Left hindlimb (tissue), 1 donor: ENCODE measurements at places on chromosomes 16 and 17.

- DNase-seq = no peak
Measured at GRCh38 chr16:67800338-67800926, 5.9 kb downstream of the RANBP10 start.

GRCh38 chr17:68461589-68461988 lies 4.3 kb upstream of the WIPI1 start:
- DNase-seq = no peak

DNA sequence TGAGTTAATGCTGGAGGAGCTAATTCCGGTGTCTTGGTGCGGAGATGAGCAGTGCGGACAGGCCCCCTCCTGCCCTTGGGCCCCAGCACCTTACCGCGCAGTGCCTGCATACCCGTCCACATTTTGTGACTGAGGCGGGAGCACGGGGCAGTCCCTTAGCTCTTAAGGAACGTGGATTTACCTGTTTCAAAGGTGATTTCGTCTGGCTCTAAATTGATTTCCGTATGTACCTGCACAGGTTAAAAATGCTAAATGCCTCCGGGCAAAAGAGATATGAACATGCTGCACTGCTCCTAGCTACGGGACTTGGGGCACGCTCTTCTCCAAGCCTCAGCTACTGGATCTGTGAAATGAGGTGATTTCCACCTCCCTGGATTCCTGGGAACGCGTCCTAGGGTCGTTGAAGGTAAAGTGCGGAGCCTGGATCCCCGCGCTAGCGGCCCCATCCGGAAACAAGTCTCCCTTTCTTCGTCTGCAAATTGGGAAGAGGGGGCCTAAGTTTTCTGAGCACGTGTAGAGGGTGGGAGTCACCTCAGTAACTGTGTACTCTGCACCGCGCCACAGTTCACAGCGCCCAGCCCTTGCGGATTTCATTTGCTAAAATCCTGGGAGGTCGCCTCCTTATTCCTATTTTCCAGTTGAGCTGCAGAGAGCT lies 669 bp upstream of the CRISPLD2 start:
- peak; percentile 13 for DNase-seq

DNA sequence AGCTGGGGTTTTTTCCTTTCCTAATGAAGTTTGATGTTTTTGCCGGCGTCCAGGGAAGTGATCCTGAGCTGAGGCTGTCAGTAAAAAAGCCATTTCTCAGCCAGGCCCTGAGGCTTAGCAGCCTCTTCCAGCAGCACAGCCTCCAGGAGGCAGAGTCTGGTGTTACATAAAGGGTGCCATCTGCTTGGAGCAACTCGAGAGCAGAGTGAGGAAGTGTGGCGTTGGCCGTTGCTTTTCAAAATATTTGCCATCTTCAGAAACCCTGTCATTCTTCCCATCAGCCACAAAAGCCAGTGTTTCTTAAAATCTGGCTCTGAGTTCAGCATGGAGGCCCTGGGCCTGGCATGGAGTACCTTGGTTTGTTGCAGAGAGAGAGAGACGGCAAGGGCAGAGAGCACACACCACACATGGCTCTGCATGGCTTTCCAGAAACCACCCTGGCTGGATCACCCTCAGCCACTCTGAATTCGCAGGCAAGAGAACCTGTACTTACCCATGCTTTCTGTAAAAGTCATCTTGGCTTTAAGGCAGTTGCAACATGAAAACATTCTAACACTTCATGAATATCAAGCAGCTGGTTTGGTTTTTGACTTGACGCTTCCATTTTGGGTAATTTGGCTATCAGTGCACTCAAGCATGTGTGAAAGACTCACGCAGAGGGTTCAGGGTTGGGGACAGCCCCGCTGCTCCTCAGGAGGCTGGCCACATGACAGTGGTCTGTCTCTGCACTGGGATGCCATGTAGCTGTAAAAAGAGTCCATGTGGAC lies 21.0 kb downstream of the PMM2 start:
- DNase-seq = no peak

- DNase-seq = no peak
Measured at GRCh38 chr16:66228792-66229191, 137.7 kb upstream of the CDH5 start.

DNA sequence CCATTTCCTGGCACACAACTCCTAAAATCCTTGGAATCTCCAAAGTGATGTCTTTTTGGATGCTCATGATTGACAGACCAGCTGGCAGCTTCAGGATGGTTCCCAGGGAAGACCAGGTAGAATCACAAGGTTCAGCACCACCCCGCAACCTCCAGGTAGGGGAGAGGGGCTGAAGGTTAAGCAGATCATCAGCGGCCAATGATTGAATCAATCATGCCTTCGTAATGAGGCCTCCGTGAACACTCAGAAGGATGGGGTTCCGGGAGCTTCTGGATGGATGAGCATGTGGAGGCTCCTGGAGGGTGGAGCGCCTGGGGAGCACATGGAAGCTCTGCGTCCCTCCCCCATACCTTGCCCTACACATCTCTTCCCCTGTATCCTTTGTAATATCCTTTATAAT lies 185.9 kb downstream of the SEC14L1 start:
- DNase-seq = no peak

DNA sequence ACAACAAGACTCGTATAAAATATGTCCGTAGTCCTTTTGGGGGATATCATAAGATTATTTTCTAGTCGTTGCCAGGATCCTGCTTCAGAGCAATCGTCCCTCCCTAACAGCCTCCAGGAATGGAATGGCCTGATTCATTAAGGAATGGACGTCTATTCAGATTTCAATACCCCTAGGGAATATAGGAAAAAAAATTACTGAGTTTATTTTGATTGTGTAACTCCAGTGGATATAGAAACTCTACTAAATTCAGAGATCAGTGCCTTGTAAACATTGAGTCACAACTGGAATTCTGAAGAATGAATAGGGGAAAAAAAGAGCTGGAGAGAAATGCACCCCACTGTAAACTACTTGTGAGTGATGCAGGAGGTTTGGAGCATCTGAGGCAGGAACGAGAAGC lies 1171.5 kb upstream of the GOT2 start:
- peak; percentile 30 for DNase-seq

DNA sequence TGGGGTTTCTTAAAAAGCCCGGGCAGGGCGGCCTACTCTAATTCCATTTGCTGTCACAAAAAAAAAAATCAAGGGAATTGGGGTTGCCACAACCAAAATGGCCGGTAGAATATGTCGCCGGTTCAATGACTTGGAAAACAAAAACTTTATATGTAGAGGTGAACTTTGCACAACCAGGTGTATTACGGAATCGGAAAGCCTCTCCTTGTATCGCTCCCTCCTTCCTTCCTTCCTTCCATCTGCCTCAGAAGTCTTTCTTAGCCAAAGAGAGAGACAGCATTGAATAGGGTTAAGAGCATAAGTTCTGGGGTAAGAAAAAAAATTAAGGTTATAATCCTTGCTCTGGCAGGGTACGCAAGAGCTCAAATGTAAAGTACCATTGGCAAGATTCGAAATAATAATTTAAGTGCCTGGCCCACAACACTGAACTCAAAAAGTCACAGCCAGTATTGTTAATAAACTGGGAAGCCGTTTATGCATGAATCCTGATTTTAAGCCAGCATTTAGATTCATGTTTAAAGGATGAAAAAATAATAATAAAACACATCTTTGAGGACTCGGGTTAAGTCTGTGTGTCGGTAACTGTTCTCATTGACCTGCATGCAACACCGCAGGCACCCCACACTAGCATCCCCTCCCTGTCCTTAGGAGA lies 522 bp upstream of the GLG1 start:
- no peak for DNase-seq

GRCh38 chr16:85291302-85292148 lies 179.3 kb upstream of the CIBAR2 start:
- DNase-seq = peak; percentile 75

DNA sequence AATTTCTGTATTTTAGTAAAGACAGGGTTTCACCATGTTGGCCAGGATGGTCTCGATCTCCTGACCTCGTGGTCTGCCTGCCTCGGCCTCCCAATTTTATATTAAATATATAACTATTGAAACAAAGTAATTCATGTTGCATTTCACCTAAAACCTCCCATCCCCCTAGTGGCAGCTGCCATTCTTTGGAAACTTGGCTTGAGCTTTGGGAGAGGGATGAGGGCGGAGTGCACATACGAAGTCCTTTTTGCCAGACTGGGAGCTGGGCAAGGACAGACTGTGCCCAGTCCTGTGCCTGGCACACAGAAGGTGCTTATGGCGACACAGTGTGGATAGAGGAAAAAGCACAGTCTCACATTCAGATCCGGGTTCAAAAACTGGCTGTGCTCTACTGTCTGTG lies 83.8 kb downstream of the NETO2 start:
- no peak for DNase-seq

DNA sequence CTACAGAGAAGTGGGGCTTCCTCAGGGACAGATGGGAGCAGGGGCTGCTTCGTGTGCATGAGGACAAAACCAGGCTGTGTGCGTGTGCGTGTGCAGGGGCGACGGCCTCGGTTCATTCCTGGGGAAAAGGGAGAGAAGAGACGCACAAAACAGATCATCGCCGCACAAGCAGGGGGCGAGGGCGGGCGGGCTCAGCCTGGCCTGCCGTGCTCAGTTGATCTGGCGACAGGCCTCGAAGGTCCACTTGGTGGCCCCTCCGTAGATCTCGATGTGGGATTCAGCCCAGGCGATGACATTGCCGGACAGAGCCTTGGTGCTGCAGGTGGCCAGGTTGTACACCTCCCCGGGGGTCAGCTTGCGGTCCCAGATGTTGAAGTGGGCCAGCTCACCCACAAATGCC lies 5.8 kb downstream of the NPTX1 start:
- no peak for DNase-seq

GRCh38 chr16:8620535-8620934 lies 963 bp upstream of the METTL22 start:
- DNase-seq = no peak

- no peak for DNase-seq
Measured at GRCh38 chr16:14011846-14012245, 59.3 kb upstream of the MRTFB start.

- DNase-seq = peak; percentile 92
Measured at GRCh38 chr16:85206472-85207356, 94.4 kb upstream of the CIBAR2 start.

- DNase-seq = no peak
Measured at GRCh38 chr16:20673071-20673806, 24.2 kb downstream of the ACSM1 start.

DNA sequence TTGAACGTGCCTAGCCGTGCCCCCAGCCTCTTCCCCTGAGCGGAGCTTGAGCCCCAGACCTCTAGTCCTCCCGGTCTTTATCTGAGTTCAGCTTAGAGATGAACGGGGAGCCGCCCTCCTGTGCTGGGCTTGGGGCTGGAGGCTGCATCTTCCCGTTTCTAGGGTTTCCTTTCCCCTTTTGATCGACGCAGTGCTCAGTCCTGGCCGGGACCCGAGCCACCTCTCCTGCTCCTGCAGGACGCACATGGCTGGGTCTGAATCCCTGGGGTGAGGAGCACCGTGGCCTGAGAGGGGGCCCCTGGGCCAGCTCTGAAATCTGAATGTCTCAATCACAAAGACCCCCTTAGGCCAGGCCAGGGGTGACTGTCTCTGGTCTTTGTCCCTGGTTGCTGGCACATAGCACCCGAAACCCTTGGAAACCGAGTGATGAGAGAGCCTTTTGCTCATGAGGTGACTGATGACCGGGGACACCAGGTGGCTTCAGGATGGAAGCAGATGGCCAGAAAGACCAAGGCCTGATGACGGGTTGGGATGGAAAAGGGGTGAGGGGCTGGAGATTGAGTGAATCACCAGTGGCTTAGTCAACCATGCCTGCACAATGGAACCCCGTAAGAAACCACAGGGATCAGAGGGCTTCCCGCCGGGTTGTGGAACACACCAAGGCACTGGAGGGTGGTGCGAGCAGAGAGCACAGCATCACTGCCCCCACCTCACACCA lies 724 bp downstream of the GAA start:
- DNase-seq = no peak

GRCh38 chr16:49855280-49855821 lies 561 bp downstream of the ZNF423 start:
- peak; percentile 94 for DNase-seq

- no peak for DNase-seq
Measured at GRCh38 chr16:72845322-72846020, 202.5 kb downstream of the ZFHX3 start.

- no peak for DNase-seq
Measured at GRCh38 chr16:84177741-84178073, 9.2 kb downstream of the TAF1C start.

GRCh38 chr17:9828296-9829295 lies 2.9 kb downstream of the GLP2R start:
- no peak for DNase-seq

DNA sequence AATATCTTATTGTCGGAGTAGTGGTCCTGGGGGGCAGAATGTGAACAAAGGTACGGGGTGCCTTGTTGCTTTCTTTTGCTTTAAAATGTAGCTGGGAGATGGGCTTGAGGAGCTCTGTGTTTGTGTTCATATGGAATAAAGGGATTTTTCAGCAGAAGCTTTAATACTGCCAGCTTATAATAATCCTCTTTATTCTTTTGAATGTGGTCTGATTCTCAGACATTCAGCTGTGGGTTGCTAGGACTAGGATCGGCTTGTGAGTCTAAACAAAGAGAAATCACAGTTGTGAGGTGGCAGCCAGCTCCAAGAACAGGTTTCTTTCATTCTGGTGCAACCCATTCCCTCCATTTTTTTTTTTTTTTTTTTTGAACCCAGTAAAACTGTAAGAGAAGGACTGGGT lies 7.2 kb downstream of the MRPL58 start:
- DNase-seq = no peak

DNA sequence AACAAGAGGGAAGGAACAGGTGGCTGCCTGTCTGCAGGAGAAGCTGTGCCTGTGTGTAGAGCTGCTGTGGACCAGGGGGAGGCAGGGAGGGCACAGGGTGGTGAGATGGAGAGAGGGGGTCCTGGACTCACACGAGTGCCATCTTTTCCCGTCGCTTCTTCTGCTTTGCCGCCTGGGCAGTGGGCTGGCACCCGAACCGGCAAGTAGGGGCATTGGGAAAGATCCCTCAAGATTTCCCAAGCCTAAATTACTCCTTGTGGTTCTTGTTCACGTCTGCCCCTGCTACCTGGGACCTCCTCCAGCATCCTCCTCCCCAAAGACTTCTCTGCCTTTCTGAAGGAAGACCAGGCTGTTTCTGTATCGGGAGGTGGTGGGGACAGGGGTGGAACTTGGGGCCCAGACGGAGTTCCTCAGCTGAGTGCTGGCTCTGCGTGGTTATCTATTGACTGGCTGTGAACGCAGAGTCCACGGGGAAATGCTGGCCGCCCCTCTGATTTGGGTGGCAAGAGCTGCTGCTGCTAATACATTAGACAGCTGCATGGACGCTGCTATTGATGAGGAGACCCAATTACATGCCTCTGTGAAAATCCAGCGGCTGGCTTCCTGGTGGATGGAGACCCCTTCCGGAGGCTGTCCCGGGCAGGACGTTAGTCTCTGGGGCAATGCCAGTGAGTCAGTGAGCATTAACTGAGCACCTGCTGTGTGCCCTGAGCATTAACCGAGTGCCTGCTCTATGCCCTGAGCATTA lies 114.5 kb downstream of the OR1D5 start:
- no peak for DNase-seq

GRCh38 chr17:34895383-34895782 lies 65.9 kb downstream of the CCT6B start:
- no peak for DNase-seq
